ENCODE measurements at places on chromosomes 12 and 14.

DNA sequence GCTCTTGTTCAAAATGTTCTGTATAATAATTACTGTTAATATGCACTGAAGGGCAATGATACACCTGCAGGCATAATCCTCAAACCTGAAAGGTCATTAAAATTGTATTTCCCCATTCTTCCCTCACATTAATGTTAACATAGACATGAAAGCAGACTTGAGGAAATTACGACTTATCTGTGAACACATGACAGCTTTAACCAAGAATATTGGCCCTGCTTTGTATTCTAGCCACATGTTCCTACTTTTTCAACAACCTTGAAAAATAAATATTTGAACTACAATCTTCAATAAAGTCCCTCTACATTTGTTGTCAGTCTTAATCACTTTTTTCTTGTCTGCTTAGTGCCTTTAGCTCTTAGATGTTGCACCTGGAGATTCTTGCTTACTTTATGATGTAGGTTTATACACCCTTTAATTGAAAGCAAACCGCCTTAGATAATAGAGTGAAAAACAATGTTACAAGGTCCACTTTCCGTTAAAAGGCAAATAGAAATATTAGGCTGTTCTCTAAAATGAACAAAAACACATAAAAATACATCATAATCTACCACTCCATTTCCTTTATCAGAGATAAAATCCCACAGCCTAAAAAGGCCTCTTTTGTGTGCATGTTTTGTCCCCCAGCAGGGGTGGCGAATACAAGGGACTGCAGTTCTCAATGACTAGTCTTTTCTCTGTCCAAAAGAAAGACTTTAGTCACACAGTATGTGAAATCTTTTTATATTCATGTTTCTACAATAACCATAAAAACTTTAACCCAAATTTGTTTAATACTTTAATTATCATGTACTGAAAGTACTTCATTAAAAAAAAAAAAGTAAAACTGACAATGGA lies 55.9 kb downstream of the ZFC3H1 start:
- DNase-seq: no peak

DNA sequence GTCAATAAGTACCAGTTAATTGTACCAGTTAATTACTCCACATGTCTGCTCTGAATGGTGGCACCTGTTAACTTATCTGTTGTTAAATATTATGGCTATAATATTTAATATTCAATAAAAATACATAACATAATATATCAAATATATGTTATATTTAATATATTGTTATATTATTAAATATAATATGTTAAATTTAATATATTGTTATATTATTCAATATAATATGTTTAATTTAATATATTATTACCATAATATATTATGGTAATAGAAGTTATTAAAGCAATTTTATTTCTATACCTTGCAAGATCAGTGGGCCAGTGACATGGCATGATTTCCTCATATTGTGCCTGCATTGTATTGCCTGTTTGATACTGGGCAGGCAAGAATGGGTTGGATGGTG lies 98.4 kb downstream of the TBC1D30 start:
- no peak for DNase-seq

DNA sequence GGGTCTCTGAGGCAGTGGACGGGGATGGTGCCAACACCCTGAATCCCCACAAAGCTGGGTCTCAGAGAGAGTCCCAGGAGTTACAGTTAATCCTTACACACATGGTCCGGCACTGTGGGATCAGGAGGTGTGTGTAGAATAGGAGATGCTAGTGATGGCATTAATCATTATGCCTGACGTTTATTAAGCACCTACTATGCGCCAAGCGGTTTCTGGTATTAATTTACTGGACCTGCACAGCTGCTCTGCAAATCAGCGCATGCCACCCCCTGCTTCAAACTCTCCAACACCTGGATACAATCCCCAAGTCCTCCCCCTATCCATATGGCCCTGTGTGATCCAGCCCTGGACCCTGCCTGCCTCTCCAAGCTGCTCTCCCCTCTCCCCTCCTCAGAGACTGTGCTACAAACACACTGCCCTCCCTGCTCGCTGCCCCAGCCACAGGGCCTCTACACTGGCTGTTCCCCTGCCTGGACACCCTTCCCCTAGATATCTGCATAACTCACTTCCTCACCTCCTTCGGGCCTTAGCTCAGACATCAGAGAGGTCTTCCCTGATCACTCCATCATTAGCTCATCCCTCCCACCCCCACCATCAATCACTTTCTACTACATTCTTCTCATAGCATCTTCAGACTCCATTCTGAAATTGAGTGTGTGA lies 86.0 kb downstream of the RFLNA start:
- no peak for DNase-seq

- no peak for DNase-seq
Observed at GRCh38 chr12:47087088-47087688, 7.4 kb upstream of the AMIGO2 start.

- no peak for DNase-seq
Observed at GRCh38 chr12:19499030-19499429, 59.7 kb downstream of the AEBP2 start.

DNA sequence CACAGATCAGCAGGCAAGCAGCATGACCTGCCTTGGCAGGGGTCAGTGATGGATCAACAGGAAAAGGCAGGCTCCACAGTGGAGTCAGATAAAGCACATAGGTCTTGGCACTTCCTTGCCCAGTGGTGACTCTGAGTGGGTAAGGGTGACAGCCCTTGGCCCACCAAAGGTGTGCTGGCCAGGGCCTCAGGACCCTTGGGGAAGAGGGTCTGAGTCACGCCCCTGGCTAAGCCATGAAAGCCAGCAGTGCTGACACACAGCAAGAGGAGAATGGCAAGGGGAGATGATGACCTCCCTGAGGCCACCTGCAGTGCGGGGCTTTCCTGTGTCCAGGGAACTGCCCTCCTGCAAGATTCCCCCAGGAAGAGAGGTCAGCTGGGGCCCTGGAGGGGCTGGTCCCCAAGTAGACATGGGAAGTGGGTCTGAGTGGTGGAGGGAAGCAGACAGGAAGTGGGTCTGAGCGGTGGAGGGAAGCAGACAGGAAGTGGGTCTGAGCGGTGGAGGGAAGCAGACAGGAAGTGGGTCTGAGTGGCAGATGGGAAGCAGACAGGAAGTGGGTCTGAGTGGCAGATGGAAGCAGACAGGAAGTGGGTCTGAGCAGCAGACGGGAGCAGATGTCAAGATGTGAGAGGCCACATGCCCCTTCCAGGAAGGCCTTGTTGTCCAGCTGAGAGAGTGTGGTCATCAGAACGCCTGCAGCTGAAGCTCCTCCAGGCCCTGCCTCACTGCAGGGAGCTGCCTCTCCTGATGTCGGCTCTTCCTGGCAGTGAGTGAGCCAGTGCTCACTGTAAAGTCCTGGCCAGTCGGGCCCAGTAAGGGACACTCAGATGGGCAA lies 34.8 kb downstream of the DIO3 start:
- peak; percentile 5 for DNase-seq

DNA sequence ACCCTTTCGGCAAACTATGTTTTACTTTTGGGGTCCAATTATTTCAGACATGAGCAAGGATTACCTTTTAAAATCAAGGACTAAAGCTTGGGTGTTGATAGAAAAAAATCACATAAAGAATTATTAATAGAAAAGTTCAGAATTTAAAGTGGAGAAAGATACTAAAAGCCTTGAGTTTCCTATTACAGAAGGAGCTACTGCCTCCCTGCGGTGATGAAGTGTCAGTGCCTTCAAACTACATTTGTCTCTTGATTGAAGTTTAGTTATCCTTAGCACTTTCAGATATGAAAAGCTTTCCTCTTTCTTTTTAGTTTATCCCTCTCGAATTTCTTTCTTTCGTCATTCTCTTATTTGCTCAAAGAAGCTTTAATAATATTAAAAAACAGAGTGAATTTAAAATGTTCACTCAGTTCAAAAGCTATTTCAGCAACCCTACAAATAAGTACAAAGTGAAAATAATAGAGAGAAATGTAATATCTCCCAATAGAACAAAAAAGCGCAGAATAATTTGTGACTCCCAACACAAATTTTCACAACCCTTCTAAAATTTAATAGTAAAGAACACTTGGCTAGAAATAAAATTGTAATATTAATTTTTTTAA lies 87.6 kb downstream of the SEC23A start:
- no peak for DNase-seq

DNA sequence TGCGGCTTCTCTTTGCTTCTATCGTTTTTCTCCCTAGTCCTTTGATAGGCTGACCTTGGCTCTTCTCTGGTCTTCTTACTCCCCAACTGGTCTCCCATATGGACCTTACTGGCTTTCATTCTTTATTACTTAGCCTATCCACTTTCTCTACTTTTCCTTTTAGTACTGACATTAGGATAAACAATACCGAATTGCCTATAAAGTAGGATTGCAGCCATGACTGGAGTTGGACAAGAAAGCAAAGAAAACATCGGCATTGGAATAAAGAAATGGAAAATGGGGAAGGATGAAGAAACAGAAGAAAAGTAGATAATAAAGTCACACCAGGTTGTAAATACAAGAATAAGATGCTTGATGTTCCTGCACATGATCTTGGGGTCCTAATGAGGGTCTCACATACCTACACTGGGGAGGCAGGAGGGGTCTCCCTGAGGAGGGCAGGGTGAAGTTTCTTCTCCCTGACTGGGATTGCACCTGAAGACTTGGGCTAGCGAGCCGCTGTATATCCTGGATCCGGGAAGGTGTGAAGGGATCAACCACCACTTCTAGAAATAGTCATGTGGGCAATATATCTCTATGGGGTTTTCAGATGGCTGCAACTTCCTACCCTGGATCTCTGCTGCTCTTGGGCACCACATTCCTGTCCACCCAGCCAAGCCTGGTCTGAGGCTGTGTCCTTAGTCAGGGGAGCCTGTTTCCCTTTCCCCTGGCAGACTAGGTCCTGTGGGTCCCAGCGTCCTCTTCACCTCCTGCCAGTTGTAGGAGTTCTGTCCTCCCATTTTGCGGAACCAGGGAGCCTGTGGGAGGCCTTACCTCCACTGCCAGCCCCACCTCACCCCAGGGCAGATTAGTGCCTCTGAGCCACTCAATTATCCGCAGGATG lies 13.1 kb downstream of the NKX2-1 start:
- DNase-seq: no peak

- no peak for DNase-seq
Observed at GRCh38 chr14:77375973-77376770, 722 bp downstream of the TMED8 start.

DNA sequence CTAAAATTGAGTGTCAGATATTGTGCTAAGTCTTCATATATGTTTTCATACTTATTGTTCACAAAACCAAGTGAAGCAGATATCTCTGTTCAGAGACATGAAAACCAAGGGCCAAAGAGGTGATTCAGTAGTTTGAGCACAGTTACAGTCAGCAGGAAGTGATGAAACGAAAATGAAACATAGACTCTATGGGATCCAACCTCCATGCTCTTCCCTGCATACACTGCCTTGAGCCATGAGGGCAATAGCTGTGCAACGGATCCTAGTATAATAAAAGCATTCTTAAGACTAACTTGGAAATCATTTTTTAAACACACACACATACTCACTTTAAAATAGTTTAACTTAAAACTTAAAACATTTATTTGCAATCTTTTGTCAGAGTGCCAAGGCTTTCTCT lies 27.9 kb downstream of the ESR2 start:
- DNase-seq: no peak

- DNase-seq: no peak
Observed at GRCh38 chr12:81147292-81147919, 69.5 kb downstream of the ACSS3 start.

DNA sequence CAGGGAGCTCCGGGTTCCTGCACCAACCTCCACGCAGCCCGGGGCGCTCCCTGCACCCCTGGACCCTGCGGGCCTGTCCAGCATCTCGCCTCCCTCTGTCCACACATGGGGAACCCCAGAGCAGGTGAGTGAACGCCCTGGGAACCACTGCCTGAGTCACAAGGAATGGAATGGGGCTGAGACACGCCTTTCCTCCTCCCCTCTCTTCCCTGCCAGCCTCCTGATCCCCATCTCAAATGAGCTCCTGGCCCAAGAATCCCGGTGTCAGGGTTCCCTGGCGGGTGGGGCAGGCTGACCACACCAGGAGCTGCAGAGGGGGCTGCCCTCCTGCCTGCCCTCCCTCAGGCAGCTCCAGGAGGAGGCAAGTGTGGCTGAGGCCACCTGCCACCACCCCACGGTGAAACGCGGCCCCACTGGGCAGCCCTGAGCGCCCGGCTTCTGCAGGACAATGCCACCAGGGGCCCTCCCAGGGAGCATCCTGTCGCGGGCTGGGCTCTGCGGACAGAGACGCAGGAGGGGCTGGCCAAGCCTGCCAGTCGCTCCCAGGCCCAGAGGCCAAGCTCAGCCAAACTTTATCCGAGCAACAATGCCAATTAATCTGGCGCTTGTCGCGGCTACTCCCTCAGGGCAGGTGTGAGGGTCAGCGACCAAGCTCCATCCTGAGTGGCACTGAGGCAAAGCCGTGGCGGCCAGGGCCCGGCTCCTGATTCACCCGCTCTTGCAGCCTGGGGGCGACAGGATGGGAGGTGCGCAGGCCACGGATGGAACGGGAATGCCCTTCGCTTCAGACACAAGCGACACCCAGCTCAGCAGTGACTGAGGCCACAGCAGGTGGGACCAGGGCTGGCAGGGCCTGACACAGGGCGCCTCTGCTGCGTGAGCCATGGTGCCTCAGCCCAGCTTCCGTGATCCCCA lies 44.3 kb downstream of the GALNT9 start:
- DNase-seq: no peak

GRCh38 chr12:128236525-128236924 lies 30.4 kb upstream of the TMEM132C start:
- no peak for DNase-seq

DNA sequence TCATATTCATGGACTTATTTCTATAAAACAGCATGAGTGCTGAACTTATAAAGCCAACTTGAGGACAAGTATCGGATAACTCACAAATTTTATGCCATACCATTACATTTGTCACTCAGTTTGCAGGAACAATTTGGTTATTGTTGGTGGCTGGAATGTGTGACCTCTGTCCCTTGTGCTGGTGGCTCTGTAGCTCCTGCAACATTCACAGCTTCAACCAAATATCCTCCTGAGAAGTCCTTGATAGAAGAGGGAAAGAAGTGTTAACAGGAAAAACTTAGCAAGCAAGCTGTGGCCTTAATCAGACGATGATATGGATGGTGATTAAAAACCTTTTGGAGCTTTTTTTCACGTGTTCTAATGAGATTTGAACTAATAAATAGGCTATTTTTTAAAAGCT lies 61.0 kb upstream of the DNM1L start:
- DNase-seq: no peak

GRCh38 chr14:60904381-60904780 lies 76.5 kb downstream of the TRMT5 start:
- DNase-seq: no peak

Data from stimulated activated CD4-positive, alpha-beta T cell treated with anti-CD3 and anti-CD28 coated beads, Interleukin-1b, Interleukin-23, amount 100 ng/mL, for 24 hours (primary cell).